RPMI7951 (cell line): ENCODE measurements at places on chromosomes 13 and 19.
A peak's percentile ranks its signal among the peaks of the same experiment; 100 is the strongest.

- DNase-seq = peak; percentile 50
Observed at GRCh38 chr13:36736119-36736726, 62.4 kb downstream of the SERTM1 start.

DNA sequence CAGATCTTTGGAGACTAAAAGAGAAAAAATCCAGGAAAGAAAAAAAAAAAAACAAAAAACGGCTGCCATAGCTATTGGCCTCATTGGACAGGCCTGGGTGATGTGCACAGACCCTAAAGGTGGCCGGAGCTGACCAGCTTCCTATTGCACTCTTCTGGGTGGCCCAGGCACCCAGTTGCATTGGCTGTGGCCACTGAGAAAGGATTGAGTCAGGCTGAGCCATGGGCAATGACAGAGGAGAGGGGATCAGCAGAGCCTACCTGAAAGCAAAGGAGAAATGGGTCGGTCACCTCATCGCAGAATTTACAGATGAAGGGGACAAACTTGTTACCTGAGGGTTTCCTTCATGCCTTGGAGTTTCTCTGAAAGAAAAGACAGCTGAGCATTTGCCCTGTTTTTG, 17.3 kb downstream of the HMGB1 start:
- no peak for DNase-seq

GRCh38 chr13:113646376-113646775, 11.6 kb downstream of the ATP4B start:
- DNase-seq = no peak

DNA sequence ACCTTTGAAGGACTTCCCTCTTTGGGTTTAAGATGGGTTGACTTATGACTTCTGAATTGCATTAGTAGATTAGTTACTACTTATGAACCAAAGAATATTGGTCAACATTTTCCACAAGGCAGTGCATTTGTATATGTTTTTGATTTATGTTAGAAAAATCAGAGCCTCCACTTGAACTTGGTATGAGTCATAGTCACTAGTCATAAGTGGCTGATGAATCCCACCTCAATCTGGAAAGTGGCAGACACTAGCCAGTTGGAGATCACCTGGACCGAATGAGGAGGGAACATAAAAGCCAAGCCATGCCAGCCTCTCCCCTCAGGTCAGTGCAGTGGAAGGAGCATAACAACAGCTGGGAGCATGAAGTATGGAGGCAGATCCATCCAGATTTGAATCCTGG, 39.3 kb upstream of the SPART start:
- peak; percentile 11 for DNase-seq

DNA sequence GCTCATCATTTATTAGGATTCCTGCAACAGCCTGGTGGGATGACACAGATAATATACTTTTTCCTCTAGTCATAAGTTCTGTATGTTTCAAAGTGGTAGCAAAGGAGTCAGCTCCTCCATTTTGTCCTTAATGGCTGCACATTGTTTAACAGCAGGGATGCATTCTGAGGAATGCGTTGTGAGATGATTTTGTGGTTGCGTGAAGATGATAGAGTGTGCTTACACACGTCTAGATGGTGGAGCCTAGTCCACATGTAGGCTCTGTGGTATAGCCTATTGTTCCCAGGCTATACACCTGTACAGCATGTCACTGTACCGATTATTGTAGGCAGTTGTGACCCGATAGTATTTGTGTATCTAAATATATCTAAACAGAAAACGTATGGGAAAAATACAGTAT, 4.6 kb downstream of the SMARCA4 start:
- no peak for DNase-seq
